ENCODE measurements at places on chromosomes 6 and 20.

- no peak for DNase-seq
Measured at GRCh38 chr6:2951728-2952127, 19.6 kb downstream of the SERPINB6 start.

- no peak for DNase-seq
Measured at GRCh38 chr20:37976887-37977286, 56.4 kb downstream of the TTI1 start.

- DNase-seq = no peak
Measured at GRCh38 chr6:40990301-40990700, 48.7 kb downstream of the UNC5CL start.

GRCh38 chr6:132865364-132865763, 51.0 kb downstream of the RPS12 start:
- no peak for DNase-seq

GRCh38 chr20:62618611-62619529, 23.4 kb upstream of the SLCO4A1 start:
- no peak for DNase-seq

- DNase-seq = no peak
Measured at GRCh38 chr6:13319891-13320564, 8.3 kb downstream of the TBC1D7 start.

- DNase-seq = no peak
Measured at GRCh38 chr20:50101281-50101680, 11.7 kb downstream of the UBE2V1 start.

- DNase-seq = no peak
Measured at GRCh38 chr20:45991616-45992015, 17.1 kb upstream of the MMP9 start.

GRCh38 chr20:50848341-50848808, 53.5 kb downstream of the BCAS4 start:
- peak; percentile 51 for DNase-seq

- peak; percentile 68 for DNase-seq
Measured at GRCh38 chr6:46410334-46410953, 80.8 kb downstream of the RCAN2 start.

DNA sequence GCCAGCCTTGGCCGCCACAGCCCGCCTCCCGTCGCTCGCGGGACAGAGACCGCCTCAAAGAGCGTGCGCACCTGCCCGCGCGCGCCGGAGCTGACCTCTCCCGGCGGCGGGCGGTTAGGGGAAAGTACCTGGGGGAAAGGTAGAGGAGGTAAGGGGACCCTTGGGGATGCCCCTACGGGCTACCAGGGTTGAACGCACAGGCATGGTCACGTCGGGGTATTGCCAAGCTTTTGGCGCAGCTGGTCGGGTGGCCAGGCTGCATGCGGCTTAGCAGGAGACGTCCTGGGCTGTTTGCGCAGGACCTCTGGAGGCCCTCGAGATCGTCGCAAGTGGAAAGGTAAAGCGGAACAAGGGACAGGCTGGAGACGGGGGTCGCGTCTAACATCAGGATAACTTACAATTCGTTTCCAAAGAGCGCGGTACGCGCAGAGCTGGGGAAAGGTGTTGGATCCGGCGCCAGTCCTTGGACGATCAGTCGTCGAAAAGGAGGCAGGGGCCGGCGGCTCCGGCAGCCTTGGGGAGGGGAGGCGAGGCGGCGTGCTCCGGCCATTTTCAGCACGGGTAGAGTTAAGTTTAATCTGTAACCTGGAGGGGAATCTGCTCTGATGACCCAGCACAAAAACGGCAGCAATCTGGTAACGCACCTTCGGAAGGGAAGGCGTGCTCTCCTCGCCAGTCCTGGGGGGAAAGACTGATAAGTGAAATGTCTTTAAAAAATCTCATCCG, 9.0 kb downstream of the GNAS-AS1 start:
- no peak for DNase-seq

- no peak for DNase-seq
Measured at GRCh38 chr6:13428583-13429405, 58.6 kb downstream of the GFOD1 start.

GRCh38 chr6:168210239-168211105, 109.1 kb downstream of the DACT2 start:
- DNase-seq = no peak

DNA sequence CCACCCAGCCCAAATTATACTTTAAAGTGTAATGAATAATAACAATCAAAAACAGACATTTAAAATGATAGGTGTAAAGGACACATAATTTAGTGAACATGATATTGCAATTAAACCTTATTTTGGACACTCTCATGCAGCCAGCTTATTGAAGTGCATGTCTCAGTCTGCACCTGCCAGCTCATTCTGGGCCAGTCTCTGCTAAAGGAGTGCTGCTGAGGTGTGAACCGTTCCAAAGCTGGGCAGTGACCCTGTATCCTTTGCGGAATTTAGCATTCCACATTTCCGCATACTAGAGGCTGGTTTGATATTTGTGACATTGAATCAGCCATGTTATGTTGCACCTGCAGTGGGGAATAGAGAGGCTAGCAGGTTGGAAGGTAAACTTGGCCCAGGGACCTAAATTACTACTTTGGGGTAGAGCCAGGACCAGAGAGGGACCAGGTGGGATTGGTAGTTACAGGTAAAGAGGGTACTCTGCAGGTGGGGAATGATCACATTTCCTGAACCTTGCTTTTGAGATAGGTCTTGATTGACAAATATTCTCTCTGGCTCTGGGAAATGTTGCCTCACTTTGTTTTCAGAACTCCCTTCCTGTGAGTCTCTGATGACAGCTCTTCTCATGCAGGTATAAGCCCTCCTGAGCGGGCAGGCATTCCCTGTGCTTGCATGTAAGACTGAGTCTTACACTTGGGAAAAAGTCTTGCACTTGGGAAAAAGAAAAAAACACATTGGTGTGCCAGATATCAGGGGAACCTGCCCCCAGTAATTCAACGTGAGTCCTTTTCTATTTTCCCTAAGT, 26.2 kb downstream of the TULP4 start:
- DNase-seq = no peak

- DNase-seq = no peak
Measured at GRCh38 chr6:140697585-140697984, 1323.1 kb upstream of the CITED2 start.

DNA sequence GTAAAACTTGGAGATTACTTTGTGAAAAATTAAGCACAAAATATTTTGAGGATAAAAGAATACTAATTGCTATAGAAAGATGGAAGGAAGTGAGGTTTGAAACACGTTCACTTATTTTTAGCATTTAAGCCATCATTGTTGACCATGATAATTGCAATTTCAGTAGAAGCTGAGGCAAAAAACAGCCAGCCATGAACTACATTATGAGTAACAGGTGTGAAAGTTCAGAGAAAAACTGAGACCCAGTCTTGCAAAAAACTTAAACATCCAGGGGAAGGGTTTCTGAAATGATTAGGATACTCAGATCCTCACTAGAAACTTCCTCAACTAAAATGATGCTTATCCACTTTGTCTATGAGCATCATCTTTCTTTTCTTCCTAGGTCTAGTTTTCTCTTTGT, 619.4 kb downstream of the PHF3 start:
- DNase-seq = no peak

DNA sequence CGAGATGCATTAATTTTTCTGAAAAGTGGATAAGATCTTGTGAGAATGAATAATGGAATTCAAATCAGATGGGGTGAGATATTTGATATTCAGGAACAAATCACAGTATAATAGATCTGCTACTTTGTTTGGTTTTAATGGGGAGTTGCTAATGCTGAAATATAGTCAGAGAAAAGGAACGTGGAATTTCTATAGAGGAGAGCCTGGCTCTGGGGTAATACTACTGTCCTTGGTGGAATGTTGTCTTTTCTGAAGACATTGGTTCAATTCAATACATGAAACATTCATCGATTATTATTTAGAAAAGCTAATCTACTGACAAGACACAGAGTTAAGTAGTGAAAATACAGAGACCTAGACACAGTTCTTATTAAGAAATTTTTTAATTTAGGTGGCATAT, 108.6 kb downstream of the ESR1 start:
- no peak for DNase-seq

GRCh38 chr20:62972845-62973745, 20.6 kb downstream of the SLC17A9 start:
- no peak for DNase-seq

GRCh38 chr6:52644253-52644652, 26.7 kb upstream of the TMEM14A start:
- no peak for DNase-seq

DNA sequence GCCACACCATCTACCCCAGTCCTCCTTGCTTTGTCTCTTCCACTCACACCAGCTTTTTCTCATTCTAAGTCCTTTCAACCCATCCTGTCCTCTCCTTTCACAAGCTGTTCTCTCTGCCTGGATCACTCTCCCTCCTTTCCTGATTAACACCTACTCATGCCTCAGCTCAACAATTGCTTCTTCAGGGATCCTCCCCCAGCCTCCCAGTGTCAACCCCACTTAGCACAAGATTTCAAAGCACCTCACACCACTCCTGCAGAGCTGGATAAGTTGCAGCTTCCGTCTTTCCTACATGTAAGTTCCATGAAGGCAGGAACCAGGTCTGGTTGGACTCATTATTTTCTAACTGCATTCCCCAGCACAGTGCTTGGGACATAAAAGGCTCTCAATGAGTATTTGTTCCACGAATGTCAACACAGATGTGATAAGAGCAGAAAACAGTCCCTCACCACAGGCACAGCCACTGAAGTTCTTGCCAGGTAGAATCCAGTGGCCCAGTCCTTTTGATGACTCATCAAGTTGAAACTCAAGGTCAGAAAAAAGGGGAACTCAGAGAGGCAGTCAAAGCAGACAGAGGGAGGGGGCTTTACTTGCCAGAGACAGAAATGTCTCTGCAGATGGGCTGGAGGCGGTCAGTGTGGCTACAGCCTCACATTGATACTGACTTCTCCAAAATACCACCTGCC, 193.4 kb upstream of the PRDM1 start:
- no peak for DNase-seq

DNA sequence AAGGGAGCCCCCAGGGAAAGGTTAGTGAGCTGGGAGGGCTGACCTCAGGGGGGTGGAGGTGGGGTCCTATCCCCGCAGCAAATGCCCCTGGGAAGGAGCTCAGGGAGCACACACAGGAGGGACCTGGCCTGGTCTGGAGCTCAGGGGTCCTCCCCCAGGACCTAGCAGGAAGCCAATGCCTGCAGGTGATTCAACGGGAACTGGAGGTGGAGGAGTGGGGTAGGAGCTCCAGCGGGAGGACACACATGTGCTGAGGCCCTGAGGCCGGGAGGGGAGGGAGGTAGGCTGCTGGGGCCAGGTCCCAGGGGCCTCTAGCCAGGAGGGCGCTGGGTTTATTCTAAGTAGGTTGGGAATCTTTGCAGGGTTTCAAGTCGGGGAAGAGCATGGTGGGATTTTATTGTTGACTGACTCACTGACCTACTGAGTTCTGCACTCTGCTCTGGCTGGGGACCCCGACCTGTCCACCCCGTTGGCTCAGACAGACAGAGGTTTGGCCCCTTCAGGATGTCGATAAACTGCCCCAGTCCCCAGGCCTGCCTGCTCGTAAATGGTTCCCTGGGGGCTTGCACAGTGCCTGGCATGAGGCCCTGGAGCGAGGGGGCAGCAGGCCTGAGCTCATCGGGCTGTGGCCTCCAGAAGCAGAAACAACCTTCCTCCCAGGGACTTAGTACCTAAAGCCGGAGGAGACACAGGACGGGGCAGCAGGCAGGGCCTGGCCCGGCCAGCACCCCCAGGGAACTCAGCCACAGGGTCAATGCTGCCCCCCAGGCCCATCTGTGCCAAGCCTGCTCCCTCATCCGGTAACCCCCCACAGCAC, 62.3 kb downstream of the RIPOR3 start:
- no peak for DNase-seq

DNA sequence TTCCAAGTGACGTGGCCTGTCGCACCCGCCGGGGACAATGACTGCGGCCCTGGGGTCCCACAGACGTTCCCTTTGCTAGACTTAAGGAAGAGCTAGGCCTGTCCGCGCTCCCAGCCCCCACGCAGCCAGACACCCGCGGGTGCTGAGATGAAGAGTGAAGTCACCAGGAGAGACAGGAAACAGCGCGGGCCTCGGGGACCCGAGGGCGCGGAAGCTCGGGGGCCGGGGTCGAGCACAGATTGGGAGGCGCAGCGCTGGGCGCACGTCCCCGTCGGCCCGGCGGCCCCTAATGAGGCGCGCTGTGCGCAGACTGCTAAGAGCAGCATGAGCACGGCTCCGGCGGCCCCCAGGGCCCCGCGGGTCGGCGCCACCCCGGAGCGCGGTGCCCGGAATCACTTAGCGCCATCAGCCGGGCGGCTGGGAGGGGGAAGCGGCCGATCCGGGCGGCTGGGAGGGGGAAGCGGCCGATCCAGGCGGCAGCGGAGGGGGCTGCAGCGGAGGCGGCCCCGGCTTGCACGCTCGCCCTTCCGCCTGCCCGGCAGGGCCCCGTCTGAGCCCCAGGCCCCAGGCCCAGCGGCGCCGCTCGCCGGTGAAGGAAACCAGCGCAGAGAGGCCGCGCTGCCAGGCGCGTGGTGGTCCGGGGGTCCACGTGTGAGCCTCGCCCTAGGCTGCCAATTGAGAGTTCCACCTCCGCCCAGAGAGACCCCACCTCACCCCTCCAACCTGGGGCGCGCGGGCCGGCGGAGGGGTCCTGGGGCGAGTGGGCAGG, 8.3 kb upstream of the AVP start:
- no peak for DNase-seq

DNA sequence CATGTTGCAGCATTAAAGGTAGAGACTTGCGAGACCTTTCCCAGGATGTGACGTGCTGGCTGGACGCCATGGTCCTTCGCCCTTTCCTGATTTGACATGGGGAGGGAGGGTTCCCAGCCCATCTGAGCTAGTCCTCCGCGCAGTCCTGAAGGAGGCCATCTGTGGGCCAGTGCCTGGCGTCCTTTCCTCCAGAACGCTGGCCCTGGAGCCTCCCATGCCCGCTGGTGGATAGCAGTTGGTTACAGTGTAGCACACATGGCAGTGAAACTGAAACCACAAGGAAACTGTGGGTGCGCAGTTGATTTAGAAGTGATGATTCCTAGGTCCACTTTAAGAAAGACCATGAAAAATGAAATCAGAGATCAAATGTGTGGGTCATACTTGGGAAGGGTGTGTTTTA, 193.7 kb downstream of the CDH4 start:
- no peak for DNase-seq

DNA sequence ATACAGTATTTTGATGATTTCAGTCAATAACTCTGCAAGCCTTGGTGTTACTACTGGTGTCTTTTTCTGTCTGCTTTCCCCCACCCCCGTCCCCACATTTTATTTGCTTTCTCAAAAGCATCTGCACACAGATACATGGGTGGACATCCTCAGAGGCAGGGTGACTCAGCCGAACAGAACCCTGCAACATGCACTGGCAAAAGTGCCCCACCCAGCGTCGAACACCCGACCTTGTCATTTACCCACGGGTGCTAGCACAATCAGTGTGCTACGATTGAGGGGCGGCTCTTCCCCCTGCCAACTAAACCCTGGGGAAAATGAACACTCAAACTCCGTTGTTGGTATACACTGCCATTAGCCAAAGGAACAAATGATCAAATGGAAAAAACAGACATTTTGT, 115.9 kb upstream of the NAA20 start:
- DNase-seq = no peak

- no peak for DNase-seq
Measured at GRCh38 chr6:30349421-30350177, 4.6 kb downstream of the RPP21 start.
